HuH-7.5 (cell line): ENCODE measurements at places on chromosomes 2 and 18.

- no peak for DNase-seq
These were observed 303.6 kb upstream of the ID2 start for GRCh38 chr2:8378016-8378810.

DNA sequence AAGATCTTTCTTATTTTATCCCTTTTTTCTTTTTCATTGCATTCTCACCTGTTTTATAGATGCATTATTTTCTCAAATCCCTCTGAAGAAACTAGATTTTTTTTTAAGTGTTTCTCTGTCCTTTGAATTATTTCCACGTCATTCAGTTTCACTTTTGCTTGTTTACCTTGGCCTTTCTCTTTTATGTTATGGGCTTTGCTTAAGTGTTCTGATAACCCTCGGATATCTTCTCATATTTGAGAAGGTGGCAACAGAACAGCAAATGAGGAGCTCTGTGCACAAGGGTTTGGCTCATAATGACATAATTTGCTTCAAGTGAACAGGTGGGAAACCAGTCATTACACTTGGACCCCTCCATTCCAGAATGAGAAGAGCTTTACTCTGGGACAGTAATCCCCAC lies 111.9 kb downstream of the C1D start:
- DNase-seq = no peak

GRCh38 chr2:18136881-18137475 lies 258.5 kb downstream of the KCNS3 start:
- no peak for DNase-seq

- no peak for DNase-seq
These were observed 2.8 kb downstream of the CAPN10 start for GRCh38 chr2:240589375-240589774.

GRCh38 chr2:57546478-57546877 lies 500.1 kb upstream of the VRK2 start:
- no peak for DNase-seq

DNA sequence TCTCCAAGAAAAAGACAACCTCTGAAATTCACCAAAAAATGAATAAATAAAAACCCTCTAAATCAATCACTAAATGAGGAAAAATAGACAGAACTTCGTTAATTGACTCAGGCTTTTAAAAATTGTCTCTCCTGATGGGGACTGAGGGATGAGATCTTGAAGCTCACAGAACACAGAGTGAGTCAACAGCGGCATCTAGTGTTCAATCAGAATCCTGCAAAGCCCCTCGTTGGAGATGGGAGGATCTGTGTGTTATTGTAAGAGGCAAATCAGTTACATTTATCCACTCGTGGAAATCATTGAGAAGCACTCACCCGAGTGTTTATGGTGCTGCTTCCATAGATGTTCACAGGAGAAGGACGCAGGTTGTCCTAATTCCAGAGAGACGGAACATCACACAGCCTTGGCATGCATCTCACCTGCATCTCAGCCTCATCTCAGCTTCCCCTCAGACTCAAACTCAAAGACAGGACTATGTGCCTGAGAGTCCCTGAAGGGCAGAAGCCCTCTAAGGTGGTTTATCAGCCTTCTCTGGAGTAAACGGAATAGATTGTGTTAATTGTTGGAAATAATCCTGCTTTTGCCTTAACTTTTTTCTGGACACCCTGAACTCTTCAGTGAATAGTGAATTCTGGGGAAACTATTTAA lies 82.0 kb downstream of the MREG start:
- DNase-seq = peak; percentile 27

DNA sequence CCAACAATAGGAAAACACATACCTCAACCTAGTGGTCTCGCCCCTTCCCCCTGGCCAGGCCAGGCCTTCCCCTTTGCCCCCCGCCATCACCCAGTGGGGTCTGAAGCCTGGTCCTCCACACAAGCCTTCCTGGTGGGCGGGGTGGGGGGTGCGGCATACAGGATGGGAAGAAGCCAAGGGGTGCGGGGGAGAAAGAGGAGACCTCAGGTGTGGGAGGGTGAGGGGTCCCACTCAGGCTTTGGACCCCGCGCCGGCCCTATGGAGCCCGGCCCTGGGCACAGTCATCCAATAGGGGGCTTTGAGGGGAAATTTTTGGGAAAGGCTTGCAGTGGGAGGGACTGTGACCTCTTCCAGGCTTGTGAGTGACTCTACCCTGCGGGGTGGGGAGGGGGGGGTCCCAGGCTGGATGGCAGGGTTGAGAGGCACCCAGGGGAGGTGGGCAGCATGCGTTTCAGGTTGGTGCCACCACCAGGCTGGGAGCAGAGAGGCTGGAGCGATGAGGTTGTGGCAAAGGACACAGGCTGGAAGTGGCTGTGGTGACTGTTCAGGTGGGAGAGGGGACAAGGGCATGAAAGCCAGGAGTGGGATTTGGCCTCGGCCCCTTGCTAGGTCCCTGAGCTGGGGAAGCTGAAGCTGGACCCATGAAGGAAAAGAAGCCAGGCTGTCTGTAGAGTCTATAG lies 1.3 kb downstream of the SLC66A3 start:
- no peak for DNase-seq

- no peak for DNase-seq
These were observed 63.0 kb downstream of the DYSF start for GRCh38 chr2:71516253-71516888.

- no peak for DNase-seq
These were observed 51.5 kb downstream of the UGP2 start for GRCh38 chr2:63893163-63893562.

- no peak for DNase-seq
These were observed 211.6 kb upstream of the MMADHC start for GRCh38 chr2:149799013-149799705.

DNA sequence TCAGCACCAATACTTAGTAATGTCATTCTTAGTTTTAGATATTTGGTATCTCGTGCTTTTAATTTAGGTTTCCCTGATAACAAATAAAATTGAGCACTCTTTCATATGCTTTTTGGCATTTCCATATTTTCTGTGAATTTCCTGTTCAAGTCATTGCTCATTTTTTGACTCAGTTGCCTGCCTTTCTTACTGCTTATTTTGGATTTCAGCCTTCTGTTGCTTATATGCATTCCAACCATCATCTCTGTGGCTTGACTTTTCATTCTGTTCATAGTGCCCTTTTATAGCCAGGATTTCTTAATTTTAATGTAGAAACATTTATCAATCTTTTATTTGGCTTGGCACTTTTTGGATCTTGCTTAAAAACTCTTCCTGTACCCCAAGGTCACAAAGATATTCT lies 14.5 kb upstream of the KIF3C start:
- DNase-seq = no peak

DNA sequence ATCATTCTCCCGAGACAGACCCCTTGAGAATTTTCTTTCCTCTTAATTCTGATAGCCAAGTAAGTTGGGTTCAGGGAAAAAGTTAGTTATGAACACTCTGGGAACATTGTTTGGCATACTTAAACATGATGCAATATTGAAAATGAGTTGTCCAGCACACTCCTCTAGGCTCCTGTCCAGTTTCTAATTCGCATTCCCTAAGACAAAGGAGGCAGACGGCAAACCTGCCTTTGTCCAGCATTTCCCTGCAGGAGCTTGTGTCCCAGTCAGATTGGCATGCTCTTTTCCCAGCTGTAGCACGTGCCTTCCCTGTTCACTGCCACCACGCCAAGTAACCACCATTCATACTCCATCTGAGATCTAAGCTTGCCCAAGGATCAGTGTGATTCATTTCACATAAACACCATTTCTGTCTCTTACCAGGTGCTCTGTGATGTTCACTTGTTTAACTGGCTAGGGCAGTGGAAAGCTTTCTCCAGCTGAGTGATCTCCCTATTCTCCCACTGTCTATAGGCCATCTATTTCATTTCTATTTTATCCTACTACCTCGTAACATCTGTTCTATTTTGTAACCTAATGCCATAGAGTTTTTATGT lies 150.0 kb upstream of the EPB41L3 start:
- DNase-seq = no peak

DNA sequence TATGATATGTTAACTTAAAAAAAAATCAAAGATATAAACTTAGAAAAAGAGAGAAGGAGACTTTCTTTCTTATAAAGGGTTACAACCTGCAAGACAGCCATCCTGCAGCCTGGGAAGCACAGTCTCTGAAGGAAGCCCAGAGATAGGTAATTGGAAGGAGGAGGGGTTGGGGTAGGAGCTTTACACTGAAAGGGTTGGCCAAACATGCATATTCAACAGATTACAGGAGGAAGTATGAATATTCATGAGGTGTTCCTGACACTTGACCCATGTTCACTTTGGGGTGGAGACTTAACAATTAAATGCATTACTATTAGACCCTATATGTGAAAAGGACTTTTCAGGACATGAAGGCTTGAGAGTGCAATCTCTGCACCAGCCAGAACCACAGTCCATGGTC lies 71.7 kb upstream of the CDH2 start:
- DNase-seq = no peak

DNA sequence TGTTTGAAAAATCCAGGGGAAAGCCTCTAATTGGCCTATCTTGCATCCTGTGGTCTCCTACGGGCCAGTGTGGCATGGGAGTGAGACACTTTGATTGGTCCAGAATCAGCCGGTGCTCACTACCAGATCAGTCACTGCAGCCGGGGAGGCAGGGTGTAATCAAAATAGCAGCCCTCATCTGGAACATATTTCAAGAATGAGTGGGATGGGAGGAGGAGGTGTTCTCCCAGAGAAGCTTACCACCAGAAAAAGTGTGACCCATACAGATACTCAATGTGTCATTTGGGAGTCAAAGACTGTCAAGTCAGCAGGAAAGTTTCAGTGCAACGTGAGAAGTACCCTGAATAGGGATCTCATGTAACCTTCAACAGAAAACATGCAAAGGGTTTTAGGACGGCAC lies 393.9 kb upstream of the SLC14A2 start:
- no peak for DNase-seq

DNA sequence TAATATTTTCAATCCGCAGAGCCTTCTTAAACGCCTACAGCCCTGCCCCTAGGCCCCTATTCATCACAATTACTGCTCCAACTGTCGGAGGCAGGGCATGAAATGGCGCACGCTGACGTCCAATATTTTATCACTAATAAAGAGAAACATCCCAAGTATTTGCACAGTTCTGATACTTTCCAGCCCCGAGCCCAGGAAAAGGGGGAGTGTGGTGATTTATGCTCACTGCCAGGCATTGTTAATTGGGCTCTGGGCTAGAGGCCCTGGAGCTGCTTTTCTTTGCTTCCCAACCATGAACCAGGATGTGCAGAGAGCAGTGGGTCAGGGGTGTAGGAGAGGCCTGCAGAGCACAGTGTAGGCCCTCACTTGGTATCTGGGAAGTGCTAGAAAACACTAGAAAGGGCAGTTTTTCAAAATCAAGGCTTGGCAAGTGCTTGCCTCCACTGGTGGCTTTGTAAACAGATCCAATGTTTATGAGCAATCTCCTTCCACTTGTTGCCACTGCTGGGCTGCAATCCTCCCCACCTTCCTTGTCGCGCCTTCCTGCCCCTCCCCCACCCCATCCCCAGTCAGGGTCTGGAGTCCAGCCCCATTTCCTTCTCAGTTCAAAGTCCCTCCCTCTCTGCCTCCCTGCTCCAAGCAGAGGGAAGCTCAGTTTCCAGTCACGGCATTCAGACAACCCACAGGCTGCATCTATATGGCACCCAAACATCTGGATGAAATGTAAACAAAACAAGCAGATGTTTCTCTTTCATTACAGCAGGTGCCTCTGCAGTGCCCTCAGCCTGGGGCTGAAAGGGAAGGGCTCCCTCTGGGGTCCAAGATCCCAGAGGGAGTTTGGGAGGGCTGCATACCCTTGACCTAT lies 83.9 kb upstream of the PKDCC start:
- peak; percentile 26 for DNase-seq

- no peak for DNase-seq
These were observed 38.5 kb upstream of the ODC1 start for GRCh38 chr2:10486601-10487079.

GRCh38 chr2:108978709-108979111 lies 10.3 kb downstream of the EDAR start:
- DNase-seq = no peak

GRCh38 chr18:42474577-42474976 lies 519.5 kb downstream of the PIK3C3 start:
- DNase-seq = no peak

DNA sequence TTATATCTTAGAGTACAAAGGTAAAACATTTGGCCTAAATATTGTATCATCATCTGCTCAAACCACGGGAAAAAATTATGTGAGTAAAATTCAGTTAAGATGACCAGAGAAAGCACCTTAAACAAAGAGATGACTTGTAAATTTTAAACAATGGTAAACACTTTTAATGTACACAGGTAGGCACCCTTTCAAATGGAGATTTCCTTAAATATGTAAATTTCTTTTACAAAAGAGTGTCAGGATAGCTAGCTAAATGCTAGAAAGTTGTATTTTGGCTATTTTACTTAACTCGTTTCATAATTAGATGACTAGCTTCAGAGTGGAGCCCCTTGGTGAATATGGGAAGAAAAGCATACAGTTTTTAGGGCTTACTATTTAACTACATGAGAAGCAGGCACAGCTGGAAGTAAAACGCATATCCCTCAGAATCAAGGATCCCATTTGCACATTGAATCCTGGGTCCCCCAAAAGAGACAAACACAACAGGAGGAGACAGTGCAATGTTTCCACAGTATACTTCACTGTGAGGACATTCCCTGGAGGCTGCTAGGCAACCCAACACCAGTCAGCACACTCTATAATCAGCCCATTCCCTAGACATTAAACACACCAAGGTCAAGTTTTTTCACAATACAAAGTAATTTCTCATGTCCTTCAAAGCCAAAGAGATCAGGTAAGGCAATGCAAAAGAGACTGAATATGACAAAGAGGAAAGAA lies 1154.4 kb downstream of the DPP10 start:
- no peak for DNase-seq

- no peak for DNase-seq
These were observed 342 bp downstream of the CYB5A start for GRCh38 chr18:74291472-74291770.

DNA sequence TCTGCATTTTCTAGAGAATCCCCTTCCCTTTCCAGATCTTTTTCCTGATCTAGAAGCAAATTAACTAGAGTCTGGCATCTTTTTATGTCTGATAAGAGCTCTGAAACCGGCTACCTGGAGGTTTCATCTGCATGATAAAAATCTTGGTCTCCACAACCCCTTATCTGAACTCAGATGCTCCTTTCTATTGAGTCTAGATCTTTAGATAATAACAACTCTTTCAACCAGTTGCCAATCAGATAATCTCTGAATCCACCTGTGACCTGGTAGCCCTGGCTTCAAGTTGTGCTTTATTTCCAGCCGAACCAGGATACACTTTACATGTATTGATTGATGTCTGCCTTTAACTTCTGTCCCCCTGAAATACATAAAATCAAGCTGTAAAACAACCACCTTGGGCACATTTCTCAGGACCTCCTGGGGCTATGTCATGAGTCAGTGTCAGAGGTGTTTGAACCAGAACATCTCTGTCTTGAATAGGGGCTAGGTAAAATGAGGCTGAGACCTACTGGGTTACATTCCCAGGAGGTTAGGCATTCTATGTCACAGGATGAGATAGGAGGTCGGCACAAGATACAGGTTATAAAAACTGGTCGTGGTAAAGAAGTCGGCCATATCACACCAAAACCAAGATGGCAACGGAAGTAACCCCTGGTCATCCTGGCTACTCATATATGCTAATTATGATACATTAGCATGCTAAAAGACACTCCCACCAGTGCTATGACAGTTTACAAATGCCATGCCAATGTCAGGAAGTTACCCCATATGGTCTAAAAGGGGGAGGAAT lies 20.8 kb downstream of the RALBP1 start:
- no peak for DNase-seq

- no peak for DNase-seq
These were observed 24.2 kb downstream of the SIX3 start for GRCh38 chr2:44965684-44966083.
